Right forelimb (tissue), 1 donor: ENCODE measurements at places on chromosomes 4 and X.
A peak's percentile ranks its signal among the peaks of the same experiment; 100 is the strongest.

- DNase-seq = no peak
Observed at GRCh38 chr4:74317616-74318246, 9.5 kb downstream of the EPGN start.

DNA sequence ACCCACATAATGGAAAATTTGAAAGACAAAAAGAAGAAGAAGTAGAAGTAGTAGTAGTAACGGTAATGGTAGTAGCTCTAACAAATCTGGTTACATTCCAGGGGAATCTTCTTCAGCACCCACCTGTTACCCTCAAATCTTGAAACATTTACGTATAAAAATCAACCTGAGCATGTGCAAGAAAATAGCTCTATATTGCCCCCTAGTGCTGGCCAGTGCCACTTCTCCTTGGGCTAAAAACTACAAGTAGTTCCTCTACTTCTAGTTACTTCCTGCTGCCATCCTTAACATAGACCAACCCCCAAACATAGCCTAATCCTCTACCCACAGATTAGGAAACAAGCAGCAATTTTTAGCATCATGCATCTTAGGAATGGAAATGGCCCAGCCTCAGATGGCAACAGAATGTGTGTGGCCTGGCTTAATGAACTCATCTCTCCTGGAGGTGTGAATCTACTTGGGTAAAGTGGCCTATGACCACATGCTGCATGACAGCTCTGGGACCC is 3.1 kb downstream of the PDGFC start:
- peak; percentile 63 for DNase-seq

DNA sequence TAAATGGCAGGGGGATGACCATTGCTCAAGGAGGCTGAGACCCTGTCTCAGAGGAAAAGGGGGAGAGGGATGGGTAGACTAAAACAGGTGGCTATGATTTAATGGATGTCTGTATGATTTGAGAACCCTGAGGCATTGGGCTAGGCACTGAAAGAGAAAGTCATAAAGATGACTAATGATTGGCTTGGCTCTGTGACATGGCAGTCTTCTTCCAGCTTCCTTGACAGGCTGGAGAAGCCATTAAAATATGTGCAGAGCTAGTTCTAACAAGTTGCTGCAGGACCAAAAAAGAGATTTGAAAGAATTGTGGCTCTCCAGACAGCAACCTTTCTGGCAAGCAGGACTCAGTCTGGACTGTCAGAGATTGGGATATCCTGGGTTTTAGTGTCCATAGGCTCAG is 53.6 kb downstream of the AMER1 start:
- DNase-seq = no peak

DNA sequence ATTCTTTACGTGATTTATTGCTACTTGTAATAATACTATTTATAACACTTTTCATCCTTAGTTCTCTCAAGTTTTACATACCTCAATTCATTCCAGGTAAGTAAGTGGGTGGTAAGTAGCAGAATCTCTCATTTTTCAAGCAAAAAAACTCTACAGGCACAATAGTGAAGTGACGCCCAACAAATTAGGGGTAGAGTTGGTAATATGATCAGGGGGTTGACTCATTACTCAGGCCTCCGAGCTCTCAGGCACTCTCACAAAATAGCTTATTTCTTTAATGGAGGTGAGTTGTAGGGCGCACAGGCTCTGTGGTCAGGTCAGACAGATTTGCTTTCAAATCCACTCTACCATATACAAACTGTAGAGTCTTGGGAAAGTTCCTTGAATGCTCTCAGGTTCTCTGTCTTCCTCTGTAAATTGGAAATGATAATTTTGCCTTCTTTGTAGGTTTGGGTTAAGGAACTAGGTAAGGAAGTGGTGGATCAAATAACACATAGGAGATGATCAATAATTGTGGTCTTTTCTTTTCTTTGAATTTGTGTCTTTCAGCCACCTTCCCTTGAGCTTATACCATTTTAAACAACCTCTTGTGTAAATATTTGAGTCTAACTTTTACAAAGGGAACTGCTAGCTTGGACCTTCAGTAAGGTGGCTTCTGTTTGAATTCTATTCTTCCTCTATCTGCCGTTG is 134.9 kb upstream of the LEF1 start:
- no peak for DNase-seq

DNA sequence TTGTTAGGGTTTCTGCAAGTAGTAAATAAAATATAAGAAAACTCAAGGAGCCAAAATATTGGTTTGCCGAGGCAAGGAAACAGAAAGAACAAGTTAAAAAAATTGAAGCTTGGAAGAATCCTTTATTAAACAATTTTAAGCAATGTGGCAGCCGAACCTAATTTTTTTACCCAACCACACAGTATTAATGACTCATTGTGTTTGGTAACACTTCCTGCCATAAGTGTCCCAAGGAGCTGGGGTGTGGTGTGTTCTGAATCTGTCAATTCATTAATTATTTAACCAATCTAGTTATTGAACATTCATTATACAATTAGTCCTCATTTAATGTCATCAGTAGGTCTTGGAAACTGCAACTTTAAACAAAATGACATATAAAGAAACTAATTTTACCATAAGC is 19.3 kb upstream of the CPE start:
- DNase-seq = no peak

DNA sequence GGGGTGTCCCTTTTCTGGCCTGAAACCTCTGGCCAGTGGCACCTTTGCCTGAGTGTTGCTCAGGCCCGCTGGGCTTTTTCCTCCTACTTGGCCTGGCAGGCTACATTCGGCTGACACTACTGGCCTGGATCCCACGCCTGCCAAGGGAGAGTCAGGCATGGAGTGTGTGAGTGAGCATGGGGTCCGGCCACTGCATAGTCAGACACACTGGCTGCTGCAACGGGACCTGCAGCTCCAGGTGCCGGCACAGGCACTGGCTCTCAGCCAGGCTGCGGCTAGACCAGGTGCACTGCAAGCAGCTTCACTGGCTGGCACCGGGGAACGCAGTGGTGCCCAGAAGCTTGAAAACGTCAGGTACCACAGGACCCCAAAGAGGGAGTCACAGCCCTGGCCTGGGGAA is 434.9 kb downstream of the ARHGAP24 start:
- DNase-seq = no peak

GRCh38 chrX:111098874-111099273 is 2.9 kb downstream of the PAK3 start:
- DNase-seq = peak; percentile 49

- DNase-seq = no peak
Observed at GRCh38 chr4:61203436-61203790, 3.3 kb downstream of the ADGRL3 start.

DNA sequence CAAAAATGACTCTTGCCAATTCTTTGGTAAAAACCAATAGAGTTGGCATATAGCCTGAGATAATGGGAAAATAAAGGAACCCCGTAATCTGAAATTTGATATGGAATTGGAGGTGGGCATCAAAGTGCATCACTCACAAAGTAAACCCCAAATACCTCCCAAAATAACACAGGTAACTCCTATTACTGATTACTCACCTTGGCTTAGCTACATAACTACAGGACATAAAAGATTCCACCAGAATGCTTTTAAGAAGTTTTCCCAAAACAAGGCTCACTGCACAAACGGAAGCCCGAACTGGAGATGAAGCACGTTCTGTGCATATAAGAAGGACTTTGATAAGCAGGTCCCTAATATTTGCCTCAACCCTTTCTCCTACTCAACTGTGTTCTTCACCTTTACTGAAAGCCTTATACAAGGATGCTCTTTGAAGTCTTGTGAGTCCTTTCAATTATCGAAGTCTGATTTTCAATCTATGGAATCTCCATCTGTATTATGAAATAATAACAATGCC is 14.6 kb upstream of the ANXA10 start:
- DNase-seq = no peak
